Cortex of kidney (tissue), 1 donor: ENCODE measurements at places on chromosomes 5 and 9.

- DNase-seq: no peak
Observed at GRCh38 chr5:108760512-108760911, 12.8 kb downstream of the FER start.

GRCh38 chr5:65363499-65363898 lies 118.2 kb downstream of the ADAMTS6 start:
- DNase-seq: no peak

- DNase-seq: no peak
Observed at GRCh38 chr9:36006549-36007315, 30.0 kb upstream of the RECK start.

DNA sequence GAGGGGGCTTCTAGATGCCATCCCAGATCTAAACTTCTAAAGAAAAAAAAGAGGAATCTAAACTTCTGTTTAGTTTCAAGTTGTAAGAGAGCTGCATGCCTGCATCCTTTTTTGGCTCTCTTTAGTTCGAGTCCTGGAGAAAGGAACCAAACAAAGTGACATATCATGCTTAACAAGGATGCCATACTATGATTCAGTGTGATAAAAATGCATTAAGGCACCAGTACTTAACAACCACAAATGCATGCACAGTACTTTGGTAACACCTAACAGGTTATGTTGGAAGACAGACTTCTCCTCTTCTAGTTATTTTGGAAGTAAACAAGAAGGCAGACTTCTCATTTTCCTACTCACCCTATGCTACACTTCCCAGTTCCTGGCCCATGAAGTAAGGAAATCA lies 27.3 kb downstream of the NME5 start:
- DNase-seq: no peak

DNA sequence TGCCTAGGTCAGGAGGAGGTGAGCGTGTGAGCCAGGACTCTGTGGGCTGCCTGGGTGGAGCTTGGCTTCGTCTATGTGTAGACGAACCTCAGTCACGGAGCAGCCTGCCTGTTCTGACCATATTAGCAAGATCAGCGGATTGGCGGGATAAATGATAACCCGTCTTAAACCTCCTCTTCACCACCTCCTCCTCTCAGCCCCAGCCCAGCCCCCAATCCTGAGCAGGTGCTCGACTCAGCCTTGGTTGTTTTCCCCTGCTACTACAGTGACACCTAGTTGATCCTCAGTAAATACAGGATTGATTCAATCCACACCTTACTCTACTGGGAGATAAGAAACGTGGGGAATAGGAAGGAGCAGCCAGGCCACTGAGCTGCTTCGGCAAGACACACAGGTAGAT lies 286.1 kb downstream of the IRX2 start:
- no peak for DNase-seq

- DNase-seq: no peak
Observed at GRCh38 chr5:1507014-1507375, 16.8 kb downstream of the LPCAT1 start.

GRCh38 chr9:82010711-82011110 lies 22.1 kb downstream of the SPATA31D1 start:
- DNase-seq: no peak

DNA sequence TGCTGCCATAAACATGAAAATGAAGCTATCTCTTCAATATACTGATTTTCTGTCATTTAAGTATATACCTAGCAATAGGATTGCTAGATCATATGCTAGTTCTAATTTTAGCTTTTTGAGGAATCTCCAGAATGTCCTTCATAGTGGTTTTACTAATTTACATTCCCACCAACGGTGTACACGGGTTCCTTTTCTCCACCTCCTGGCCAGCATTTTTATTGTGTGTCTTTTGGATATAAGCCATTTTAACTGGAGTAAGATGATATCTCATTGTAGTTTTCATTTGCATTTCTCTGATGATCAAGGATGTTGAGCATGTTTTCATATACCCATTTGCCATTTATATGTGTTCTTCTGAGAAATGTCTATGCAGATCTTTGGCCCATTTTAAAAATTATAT lies 446.5 kb downstream of the GABRG2 start:
- no peak for DNase-seq

DNA sequence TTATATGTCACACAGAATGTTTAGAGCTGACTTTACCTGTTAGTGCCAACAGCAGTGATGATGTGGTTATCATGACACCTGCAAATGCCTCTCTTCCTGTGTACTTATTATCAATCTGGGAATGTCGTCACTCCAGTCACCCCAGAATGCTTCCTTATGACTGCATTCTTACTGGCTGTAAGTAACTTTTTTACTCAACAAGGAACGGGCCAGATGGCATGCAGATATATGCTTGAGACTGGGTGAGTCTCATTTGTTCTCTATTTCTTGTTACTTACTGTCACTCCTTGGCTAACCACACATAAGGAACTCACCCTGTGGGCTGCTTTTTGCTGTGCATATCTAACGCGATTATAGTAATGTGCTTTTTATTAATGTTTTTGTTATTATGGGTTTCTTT lies 385.5 kb upstream of the MEF2C start:
- no peak for DNase-seq

- DNase-seq: no peak
Observed at GRCh38 chr5:175246242-175246888, 197.6 kb downstream of the DRD1 start.

DNA sequence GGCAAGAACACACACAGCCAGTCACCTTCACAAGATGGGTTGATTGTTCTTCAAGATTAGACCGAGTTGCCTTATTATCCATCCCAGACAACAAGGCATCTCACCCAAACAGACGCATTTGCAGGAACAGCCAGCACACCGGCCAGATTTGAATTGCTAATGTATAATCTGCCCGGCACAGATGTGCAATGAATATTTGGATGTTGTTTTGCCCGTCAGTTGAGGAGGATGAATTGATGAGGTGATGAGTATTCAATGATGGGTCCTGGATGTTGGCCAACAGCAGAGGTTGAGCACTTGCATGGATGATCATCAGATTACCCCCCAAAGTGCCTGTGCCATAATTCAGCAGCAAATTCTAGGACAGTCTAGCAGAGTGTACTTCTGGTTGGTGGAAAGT lies 20.1 kb downstream of the ALG2 start:
- DNase-seq: no peak

DNA sequence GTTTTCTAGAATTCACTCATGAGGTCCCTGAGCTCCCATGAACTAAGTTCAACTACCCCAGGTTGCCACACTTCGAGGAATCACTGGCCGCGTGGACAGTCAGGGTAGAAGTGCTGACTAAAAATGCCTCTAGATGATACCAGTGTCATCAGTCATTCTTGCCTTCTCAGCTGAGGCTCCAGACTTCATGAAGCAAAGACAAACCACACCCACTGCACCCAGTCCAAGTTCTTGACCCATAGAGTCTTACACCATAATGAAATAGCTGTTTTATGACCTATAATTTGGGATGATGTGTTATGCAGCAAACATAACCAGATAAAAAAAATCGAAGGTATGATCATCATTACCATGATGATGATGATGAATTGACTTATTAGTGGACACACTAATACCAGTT lies 632.9 kb upstream of the TLE4 start:
- no peak for DNase-seq

DNA sequence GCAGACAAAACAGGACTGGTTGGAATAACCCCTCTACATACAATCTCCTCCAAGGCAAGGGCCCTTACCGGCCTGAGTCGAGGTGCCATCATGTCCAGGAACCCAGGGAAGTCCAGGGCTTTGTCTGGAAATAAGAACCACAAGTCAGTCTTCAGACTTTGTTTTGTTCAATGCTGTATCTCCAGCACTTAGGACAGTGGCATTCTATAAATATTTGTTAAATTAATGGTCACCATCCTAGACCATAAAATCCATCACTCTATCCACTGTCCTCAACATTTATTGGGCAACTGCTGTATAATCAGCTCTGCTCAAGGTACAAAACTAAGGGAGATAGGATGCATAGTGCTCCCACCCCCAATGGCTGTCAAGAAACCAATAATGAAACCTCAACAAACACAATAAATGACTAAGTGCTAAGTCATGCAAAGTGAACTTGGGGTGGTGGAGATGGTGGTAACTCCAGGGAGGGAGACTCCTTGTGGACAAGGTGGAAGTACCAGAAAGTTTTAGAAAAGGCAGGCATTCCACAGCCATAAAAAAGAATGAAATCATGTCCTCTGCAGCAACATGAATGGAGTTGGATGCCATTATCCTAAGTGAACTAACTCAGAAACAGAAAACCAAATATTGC lies 5.0 kb downstream of the RELL2 start:
- no peak for DNase-seq
